GM10248 (cell line): ENCODE measurements at places on chromosomes 3 and 15.

DNA sequence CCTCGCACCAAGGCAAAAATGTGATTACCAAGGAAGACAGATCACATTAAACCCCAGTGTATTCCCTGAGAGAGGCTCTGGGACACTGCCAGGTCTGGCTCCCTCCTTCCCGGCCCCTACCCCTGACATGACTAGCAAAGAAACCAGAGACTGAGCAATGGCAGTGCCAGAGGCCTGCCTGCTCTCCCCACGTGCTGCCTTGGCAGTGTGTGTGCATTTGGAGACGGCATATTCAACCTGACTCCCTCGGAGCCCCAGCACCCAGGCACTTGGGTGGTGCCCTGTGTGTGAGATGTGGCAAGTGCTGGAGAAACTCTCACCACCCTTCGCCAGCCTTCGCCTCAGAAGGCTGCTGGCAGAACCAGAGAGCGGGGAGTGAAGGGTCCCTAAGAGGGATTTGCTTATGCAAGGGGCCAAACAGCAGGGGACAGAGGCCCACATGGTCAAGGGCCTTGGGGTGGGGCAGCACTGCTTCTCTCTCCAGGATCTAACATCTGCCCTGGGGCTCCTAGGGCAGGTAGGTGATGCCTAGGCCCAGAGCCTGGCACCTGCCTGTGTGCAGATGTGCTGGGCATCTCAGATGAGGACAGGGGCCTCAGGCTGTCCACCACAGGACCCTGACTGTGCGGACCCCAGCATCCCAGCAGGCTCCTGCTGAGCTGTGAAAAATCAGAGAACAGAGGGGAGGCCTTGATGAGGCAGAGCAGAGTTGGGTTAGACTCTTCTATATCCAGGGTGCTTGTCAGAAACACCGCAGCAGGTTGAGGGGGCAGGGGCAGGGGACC lies 23.6 kb upstream of the PLXNA1 start:
- DNase-seq: no peak

- DNase-seq: no peak
Measured at GRCh38 chr3:38131621-38132369, 5.1 kb downstream of the ACAA1 start.

DNA sequence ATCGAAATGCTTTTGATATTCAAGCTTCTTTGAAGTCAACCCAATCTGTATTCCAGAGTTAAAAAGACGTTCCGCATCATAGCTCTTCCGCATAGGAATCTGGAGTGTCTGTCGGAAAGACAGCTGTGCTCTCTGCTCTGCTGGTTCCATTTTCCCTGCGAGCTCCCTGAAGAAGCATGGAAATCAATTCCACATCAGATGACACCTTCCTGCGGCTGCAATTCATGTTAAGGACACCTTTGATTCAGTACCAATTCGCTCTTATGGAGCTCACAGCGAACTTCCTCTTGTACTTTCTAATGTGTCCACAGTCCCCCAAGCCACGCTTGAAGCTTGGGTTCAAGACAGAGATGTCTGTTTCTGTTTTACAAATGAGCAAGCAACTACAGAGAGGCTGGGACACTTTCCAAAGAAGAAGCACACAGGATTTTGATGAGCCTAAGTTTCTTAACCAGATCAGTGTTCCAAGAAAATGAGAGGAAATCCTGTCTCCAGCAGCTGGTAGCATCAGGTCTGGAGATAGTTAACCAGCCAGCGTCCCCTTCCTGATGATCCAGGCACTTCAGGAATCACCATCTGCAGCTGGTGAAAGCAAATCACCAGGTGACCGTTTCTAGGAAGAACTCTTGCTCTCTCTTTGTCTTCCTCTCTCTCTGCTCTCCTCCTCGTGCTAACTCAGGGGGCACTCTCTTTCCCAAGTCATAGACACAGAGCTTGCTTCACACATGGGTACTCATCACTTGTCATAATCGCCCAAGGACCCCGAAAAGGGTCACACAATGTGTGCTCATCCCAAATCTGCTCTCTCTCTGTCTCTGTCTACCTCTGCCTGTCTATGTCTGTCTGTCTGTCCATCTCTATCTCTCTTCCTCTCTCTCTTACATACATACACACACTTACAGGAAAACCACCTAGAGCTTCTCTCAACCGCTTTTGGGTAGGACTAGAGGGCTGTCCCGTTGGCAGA lies 281.8 kb downstream of the FAM43A start:
- DNase-seq: no peak

DNA sequence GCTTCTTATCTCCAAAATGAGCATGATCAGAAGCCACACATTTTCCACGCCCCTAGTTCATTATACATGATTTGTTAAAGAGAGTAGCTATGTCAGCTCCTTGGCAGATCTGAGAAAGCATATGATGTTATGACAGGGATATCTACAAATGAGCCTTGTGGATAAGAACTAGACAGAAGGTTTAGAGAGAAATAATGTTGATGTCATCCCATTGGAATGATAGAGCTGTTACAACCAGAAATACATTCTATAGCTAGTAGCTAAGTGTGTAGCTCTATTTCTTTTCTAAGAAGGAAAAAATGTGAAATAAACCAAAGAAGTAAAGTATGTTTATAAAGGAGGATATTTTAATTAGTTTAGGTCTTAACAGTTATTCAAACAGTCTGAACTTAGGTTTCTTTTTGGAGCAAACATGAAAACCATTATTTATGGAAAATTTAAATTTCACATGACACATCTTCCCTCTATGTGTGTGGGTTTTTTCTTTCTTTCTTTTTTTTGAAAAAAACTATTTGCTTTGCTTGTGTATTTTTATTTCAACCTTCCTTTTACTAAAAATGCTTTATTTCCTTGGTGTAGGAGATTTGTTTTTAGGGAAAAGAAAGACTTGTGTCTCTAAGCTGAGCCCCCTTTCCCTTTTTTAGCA lies 167.7 kb downstream of the GHSR start:
- DNase-seq: no peak

DNA sequence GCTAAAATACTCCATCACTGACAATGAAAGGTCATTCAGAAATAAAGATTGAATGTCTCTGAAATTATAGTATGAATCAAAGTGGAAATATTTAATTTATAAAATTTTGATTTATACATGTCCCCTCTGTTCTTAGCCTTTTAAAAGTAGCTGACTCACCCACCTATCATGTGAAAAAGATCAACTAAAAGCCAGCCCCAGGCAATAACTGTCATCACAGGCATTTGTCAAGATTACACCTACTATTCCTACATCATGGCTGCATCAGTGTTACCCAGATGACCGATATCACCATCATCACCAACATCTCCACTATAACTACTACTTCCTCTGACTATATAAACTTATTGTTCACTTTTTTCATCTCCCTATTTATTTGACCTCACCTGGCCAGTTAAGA lies 14.3 kb upstream of the PIK3R4 start:
- DNase-seq: no peak

DNA sequence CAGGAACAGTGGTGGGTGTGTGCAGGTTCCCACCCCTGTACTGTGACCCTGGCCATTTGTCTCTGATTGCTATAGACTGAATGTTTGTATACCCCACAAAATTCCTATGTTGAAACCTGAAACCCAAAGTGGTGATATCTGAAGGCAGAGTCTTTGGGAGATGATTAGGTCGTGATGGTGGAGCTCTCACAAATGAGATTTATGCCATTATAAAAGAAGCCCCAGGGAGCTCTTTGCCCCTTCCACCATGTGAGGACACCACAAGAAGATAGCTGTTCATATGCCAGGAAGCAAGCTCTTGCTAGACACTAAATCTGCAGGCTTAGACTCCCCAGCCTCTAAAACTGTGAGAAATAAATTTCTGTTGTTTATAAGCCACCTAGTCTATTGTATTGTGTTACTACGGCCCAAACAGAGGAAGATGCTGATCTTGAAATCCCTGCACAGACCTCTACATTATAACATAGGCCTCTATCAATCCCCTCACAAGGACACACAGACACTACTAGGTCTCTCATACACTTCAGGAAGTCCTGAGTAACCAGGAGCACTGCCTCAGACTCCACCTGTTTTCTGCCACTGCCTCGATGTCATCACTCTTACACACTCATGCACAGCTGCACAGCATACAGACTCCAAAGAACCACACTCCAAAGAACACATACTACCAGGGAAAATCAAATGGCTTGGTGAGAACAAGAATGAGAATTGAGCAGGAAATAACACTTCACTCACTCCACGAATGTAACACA lies 14.7 kb downstream of the IGSF11 start:
- DNase-seq: no peak

- DNase-seq: no peak
Measured at GRCh38 chr3:143443851-143444331, 324.3 kb downstream of the CHST2 start.

- DNase-seq: no peak
Measured at GRCh38 chr3:185959609-185960521, 22.1 kb upstream of the TRA2B start.

DNA sequence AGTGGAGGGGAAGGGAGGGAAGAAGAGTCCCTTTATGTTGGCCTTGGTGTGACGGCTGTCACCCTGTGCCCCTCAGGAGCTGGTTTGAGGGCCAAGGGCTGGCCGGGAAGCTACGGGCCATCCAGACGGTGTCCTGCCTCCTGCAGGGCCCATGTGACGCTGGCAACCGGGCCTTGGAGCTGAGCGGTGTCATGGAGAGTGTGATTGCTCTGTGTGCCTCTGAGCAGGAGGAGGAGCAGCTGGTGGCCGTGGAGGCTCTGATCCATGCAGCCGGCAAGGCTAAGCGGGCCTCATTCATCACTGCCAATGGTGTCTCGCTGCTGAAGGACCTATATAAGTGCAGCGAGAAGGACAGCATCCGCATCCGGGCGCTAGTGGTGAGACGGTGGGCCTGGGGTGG lies 8.1 kb upstream of the RCCD1 start:
- no peak for DNase-seq

DNA sequence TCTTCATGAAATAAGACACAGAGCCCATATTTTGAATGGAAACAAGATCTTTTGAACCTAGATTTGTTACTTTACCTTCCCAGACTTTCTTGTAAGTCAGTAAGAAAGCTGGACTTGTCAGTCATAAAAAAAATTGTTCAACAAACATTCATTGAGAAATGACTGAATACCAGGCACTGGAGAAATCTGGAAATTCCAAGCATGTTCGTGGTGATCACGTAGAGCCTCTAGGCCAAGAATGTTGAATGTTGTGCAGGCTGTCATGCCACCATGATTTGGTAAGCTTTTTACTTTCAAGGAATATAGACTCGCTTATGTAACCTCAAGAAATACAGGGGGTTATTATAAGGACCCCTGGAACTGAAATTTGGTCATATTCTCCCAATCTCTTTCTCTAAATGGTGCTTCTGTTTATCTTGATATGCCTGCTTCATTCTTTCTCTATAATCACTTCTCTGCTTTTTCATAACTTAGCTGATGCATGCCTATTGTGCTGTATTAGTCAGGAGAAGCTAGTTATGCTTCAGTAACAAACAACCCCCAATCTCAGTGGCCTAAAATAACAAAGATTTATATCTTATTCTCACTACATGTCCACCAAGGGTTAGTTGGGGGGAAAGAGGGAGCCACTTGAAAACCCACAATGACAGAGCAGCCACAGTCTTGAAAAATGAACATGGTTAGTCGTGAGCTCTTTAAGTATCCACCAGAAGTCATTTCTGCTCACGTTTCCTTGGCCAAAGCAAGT lies 3.4 kb upstream of the TPM1 start:
- DNase-seq: no peak

DNA sequence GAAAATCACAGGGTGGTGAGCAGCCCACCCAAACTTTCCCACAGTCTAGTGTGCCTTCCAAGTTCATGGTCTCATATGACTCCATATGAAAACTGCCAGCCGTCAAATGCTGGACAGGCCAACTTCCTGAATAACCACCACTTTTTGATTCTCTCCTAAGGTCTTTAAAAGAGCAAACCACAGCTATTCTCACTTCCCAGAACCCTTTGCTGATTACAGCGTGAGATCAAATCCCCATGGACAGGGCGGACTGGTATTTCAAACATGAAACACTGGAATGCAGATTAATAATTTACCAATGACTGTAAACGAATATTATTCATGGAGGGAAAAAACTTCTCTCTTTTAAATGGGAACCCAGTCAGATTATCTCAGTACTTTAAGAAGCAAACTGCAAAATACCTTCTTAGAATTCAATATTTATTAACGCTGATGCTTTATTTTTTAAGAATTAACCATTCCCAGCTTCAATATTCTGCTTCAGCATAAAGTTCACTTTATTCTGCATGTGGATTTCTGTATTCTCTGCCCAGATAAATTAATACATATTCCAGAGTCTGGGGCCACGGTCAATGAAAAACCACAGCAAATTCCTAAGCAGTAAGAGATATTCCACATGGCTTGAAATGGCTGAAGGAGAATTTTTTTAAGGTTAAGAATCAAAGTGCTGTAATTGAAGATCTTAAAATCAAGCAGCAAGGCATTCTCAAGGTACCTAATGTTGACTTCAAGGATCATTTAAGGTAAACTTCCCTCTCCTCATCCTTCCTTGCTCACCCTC lies 42.9 kb downstream of the MYO1E start:
- DNase-seq: no peak

GRCh38 chr15:64507293-64507802 lies 47.0 kb downstream of the ZNF609 start:
- peak; percentile 60 for DNase-seq

GRCh38 chr15:61095804-61096506 lies 133.1 kb downstream of the RORA start:
- DNase-seq: no peak

DNA sequence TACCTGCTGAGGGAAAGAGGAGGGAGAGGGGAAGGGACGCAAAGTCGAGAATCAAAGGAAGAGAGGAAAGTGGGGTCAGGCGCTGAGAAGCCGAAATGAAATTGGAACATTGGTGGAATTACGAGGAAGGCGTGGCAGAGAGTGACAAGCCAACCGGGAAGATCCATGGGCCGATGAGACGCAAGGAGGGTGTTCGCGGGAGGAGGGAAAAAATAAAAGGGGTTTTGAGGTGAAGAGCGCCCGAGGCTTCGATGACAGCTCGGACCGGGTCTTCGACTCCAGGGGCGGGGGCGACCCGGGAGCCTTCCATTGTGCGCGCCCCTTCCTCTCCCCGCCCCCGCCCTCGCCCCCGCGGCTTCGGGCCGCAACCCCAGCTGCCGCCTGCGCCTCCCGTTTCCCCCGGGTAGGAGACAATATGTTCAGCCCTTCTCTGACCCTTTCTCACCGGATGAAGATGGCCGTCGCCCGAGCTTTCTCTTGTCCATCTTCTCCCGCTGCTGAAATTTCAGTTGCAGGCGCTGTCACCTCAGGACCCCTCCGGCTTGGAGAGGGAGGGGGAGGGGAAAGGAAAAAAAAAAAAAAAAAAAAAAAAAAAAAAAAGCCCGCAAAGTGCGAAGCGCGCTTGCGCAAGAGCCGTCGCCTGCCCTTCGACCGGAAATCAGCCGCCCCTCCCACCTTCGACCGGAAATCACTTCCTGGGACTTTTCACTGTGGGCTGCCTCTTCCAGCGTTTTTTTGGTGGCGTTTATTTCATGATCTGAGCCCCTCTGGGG lies at the start of gene SENP7:
SENP7 (minus strand) TSS at position 567 of the 773 bp plus-strand sequence; CDS start at position 485, 82 bp downstream.
- peak; percentile 88 for DNase-seq

DNA sequence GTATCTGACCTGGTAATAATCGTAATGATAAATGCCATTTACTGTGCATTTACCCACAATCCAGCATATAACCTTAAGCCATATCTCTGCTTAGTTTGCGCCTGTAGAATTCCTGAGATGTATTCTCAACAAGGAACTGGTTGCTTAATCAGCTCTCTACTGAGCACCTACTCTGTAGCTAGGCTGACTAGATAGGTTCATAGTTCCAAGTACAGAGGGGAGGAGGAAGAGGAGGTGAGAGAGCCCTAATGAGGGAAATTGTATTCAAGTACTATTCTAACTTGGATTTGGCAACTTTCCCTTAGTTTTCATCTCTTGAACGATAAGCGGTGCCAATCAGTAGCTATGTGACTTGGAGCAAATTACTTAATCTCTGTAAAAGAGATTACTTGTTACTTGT lies 5.6 kb upstream of the AKAP13 start:
- DNase-seq: no peak

GRCh38 chr3:16884748-16885592 lies at the start of gene PLCL2:
PLCL2 (plus strand) TSS chr3:16884955; CDS start chr3:16885040, 85 bp downstream.
- DNase-seq: peak; percentile 73
